ENCODE measurements at places on chromosomes 12 and 14.

- no peak for DNase-seq
Observed at GRCh38 chr12:107327651-107328182, 234.4 kb upstream of the CRY1 start.

GRCh38 chr12:26047401-26048226 is 77.2 kb downstream of the BHLHE41 start:
- no peak for DNase-seq

GRCh38 chr12:225012-225411 is 11.1 kb upstream of the SLC6A12 start:
- DNase-seq: no peak

DNA sequence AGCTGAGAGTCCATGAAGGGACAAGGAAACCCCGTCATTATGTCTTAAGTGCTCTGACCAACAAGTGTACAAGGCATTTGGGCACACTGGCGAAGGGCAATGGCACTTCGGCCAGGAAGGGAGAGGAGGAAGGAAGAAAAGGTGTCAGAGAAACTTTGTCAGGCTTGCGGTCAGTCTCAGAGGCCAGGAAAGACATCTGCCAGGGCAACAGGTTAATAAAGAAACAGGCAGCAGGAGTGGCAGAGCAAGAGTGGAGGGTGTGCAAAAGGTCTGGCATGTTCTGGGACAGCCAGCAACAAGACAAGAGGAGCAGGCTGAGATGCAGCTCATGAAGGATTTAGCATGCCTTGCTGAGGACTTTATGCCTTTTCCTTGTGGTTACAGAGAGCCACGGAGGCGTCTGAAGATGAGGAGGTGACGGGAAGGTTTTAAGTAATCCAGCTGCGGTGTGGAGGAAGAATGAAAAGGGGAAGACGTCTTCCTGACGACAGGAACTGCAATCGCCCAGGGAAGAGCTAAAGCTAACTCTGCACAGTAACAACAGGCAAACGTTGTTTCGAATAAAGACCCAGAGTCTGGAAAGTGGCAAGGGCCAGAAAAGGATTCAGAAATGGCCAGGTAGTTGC is 13.1 kb downstream of the APPL2 start:
- DNase-seq: no peak

DNA sequence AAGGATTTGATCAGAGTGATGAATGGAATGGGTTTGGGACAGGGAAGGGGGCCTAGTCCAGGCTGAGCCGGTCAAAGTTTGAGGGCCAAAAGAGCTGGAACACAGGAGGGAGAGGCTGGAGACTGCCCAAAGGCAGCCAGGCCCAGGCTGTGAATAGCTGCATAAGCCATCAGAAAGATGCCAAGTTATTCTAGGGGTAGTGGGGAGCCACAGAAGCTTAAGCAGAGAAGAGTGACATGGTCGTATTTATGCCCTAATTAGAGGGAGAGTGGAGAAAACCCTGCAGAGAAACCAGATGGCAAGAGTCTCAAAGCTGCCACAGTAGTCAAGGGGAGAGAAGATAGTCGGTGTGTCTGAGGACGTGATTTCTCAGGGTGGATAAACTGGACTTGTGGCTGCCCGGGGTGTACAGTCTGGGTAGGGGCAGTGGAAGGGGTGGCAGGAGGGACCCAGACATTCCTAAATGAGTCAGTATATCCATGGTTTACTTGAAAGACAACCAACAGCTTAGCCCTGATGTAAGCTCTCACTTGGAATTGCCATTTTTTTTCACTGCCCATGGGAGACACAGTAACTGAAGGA is 99.2 kb downstream of the PRICKLE1 start:
- no peak for DNase-seq

DNA sequence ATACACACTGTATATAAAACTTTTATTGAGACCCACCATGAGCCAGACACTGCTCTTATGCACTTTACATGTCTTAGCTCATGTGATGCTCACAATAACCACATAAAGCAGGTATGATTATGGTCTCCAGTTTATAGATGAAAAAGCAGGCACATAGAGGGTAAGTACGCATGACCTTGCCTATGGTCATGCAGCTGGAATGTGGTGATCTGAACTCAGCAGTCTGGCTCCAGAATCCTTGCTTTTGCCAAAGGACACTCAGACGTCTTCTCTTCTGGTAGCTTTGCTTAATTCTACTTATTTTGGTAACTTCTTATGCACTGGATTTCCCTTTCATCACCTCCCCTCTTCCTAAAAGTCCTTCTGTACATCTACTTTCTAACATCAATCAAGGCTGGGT is 103.3 kb upstream of the CRY1 start:
- no peak for DNase-seq

- DNase-seq: no peak
Observed at GRCh38 chr14:89617481-89618329, 200.7 kb upstream of the FOXN3 start.

All from activated T-helper 1 cell treated with Interleukin-2 at 50 U/mL for 16 hours (primary cell).